ENCODE measurements at places on chromosomes 5 and 9.

DNA sequence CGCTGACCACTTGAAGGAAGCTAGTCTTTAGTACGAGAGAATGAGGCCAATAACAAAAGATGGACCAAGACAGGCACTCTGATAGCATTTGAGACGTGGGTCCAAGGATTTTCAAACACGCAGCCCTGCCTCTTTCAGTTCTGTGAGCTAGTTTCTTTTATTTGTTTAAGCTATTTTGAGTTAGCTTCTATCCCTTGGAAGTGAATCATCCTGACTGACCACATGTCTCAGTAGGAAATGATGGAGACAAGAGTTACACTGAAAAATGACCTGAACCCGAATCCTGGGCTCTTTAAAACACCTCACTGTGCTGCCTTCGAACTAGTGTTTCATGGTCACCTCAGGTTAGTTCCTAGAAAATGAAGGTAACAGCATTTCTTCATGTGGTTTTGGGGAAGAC, 9.9 kb downstream of the TEK start:
- DNase-seq, result no peak

DNA sequence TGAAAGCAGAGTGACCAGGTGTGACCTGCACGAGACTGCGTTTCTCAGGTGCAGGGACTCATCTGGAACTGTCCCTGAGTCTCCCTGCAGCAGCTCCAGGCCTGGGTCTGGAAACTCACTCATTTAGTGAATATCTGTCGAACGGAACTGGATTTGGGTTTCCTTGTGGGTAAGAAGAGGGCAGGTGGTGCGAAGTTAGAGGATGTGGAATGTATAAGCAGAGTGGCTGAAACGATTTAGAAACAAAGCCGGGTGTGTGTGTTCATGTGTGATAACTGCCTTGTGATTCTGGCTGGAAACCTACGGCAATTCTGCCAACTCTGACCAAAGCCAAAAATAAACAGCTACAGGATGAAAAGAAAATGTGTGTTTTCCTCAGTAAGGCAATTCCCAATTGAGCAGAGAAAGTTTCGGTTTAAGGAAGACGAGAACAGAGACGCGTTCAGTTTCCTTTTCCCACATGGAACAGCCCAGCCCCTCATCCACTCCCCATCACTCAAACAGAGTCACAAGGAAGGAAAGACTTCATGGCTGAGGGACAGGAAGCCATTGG, 130.3 kb downstream of the NSG2 start:
- no peak for DNase-seq

DNA sequence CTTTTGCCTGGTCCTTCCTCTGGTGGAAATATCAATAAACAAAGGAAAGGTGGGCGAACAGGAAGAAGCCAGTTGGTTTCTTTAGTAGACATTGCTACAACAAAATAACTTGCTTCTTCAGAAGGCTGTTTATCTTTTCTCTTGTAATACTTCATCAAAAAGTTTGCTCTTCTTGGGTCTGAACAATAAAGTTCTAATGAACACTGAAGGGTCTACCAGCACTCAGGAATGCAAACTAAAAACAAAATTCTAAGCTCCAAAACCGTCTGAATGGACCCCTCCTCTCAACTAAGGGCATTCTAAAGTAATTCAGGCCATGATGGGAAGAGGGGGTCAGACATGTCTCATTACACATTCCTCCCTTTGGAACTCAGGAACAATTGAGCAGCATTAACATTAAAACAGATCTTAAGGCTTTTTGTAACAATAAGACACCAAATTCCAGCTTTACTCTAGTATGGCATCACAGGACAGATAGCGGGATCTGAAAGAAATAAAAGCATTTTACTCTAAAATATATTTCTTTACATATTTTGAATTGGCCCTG, 2.3 kb downstream of the TBCA start:
- DNase-seq, result no peak

- no peak for DNase-seq
Observed at GRCh38 chr9:127776924-127777289, 1.6 kb downstream of the SH2D3C start.

GRCh38 chr9:91269907-91270491, 91.7 kb downstream of the AUH start:
- DNase-seq, result no peak

- DNase-seq, result no peak
Observed at GRCh38 chr9:131668439-131669268, 71.2 kb downstream of the RAPGEF1 start.

- DNase-seq, result no peak
Observed at GRCh38 chr5:170748951-170749471, 34.5 kb upstream of the GABRP start.

DNA sequence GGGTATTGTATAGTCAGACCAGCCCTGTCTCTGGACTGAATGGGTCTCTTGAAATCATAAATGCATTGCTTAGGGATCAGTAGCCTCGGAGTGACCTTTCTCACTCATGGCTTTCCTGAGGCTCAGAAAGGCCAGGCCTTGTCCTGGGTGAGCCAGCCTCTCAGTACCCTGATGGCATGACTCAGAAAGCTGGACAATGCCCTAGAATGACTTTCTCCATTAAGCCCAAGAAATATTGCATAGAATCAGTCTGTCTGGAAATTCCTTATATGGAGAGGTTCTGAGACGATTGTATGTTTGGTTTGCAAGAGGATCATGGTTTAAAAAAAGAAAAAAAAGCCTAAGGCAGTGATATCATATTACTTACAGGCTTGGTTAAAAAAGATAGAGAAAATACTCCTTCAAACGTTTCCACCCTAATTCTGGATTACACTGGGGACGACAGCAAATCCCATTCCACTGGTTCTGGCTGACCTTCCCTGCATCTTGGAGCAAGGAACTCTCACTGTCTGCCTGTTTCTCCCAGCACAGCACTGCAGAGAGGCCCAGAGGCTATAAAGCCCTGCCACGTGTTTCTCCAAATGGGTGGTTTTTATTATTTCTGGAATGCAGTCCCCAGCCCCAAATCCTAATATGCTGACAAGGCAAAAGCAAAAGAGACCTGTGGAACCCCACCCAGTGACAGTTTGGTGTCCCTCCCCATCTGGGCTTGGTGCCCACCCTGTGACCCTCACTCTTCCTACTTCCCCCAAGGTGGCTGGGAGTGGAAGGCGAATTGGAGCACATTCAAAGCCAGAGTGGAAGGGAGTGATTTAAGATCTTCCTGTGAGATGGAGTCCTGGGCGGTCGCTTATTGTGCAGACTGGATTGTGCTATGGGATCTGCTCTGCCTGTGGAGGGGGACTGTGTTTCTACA, 34.4 kb downstream of the MAP1B start:
- DNase-seq, result peak; percentile 96

DNA sequence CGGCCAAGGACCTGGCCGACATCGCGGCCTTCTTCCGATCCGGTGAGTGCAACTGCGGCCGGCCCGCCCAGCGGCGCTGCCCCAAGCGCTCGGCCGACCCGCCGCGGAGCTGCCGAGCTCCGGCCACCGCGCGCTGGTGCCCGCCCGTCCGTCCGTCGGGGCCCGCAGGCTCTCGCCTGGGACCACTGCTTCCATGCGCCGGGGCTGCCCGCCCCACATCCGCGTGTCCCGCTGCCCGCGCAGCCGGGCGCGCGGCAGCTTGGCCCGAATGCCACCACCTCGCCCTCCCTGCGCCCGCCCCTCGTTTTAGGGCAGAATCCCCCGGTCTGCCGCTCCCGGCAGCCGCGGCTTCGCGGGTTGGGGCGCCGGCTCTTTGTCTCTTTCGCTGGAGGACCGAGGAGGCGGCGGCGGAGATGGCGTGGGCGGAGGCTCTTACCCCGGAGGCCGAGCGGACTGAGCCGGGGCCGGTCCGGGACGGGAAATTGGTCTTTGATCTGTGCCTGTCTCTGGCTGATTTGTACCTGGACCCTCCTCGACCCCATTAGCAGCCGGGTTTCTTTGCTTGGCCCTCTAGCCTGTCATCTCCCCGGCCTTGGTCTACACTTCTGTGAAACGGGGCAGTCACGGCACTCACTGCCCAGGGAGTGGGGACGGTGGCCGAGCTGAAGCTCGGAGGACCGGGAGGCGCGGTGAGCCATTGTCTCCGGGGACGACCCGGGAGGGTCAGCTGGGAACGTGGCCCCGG, 871 bp downstream of the TRIO start:
- DNase-seq, result peak; percentile 48

DNA sequence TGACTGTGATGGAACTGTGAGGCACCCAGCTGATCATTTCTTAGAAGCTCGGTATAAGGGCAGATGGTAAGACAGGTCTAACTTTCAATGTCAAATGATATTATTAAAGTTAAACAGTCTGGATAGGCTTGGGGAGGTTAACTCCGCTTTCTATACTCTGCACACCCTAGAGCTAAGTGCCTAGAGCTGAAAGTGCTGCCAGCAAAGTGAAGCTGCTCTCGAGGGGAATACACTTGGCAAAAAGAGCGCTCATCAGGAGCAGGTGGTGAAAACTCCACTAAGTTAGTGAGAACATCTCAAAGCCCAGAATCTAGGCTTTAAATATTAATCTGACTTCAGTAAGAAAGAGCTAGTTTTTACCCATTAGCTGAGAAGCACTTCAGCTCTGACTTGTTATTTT, 349.6 kb upstream of the SLC30A5 start:
- DNase-seq, result no peak

DNA sequence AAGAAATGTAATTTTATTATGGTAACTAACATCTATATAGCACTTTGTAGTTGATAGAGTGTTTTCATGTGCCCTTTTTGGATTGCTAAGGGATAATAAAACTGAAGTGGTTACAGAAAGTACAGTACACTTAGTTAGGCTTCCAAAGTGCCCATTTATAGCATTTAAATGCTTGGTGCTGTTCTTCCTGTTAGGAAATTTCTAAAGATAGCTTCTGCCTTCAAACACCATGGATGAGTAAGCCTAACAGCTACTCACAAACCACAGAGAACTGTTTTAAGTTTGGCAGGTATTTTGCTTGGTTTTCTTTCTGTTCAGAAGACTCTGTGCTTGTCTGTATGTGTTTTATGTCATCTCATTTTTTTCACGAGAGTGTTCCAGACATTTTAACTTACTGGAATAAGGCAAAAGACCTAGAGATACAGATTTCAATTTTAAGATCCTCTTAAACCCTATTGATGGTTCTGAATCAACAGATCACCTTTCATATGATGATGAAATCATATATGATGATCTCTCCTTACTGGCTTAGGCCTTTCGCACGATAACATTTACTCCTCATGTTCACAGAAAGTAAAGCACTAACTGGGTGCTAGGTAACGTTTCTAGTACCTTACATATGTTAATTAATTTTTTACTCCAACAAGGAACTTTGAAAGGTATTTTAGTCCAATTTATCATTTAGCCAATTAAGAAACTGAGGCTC, 4.4 kb downstream of the RIMOC1 start:
- peak; percentile 29 for DNase-seq

Data from fibroblast of gingiva (primary cell).